ENCODE measurements at places on chromosomes 2 and 18.

- no peak for DNase-seq
Measured at GRCh38 chr2:186632417-186632816, 42.6 kb downstream of the ITGAV start.

DNA sequence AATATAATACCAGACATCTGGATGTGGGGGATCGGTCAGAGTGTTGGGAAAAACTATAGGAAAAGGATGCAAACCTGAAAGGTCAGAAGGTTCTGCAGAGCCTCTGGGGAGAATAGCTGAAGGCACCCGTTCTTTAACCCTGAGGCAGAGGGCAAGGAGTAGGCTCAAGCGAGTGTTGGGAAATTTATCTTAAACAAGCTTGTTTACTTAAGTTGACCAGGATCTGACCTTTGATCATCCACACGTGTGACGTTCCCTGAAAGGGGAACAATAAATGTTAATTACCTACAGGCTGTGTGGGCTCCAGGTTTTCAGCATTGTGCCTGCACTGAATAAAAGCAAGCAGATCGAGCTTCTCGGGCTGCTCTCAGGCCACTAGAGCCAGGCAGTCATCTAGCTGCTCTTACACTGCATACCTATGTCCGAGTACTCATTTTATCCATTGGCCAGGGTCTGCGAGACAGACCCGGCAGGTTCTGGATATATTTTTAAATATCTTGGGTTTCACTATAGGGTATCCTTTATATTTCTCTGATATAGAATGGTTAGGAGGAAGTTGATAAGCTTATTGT lies 400.6 kb upstream of the CHST9 start:
- no peak for DNase-seq

DNA sequence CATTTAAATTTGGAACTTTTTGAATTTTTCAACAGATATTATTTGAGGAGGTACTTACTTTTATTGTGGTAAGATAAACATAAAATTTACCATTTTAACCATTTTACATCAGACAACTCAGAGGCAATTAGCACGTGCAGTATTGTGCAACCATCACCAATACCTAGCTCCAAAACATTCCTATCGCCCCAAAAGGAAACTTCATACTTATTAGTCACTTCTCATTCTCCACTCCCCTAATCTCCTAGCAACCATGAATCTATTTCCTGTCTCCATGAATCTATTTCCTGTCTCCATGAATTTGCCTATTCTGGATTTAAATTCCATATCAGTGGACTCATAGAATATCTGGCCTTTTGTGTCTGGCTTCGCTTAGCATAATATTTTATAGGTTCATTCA lies 69.9 kb upstream of the FAM136A start:
- DNase-seq = no peak

- no peak for DNase-seq
Measured at GRCh38 chr2:18454692-18455235, 105.7 kb downstream of the RDH14 start.

DNA sequence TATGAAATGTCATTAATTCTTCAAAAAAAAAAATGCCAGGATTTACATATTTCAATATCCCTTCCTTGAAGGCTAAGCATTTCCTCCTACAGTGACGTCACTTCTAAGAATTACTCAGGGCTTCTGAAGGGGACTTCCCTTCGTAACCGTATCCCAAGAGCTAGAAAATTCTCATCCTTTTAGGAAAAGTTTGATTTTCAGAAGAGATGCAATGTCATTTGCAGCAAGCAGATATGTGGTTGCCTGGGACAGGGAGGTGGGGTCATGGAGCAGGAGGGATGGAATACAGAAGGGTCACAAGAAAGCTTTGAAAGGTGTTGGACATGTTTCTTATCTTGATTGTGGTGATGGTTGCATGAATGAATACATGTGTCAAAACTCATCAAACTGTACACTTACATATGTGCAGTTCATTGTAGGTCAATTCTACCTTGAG lies 97.0 kb upstream of the ATL2 start:
- no peak for DNase-seq

- DNase-seq = no peak
Measured at GRCh38 chr2:216619411-216620393, 13.5 kb upstream of the IGFBP2 start.

DNA sequence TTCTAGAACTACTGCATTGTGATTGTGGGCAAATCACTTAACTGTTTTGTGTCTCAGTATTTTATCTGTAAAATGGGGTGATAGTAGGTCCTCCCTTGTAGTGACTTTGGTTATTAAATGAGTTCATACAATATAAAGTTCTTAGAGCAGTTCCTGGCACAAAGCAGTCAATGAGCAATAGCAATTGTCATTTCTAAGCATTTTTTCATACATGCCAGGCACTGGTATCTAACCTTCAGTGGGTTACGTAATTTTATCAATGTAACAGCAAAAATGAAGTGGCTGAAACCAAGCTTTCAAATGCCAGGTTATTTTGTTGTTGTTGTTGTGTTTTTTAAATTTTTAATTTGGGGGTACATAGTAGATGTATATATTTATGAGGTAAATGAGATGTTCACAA lies 401.9 kb downstream of the MEIS1 start:
- no peak for DNase-seq

GRCh38 chr2:218444692-218445357 lies 25.9 kb downstream of the VIL1 start:
- DNase-seq = no peak

DNA sequence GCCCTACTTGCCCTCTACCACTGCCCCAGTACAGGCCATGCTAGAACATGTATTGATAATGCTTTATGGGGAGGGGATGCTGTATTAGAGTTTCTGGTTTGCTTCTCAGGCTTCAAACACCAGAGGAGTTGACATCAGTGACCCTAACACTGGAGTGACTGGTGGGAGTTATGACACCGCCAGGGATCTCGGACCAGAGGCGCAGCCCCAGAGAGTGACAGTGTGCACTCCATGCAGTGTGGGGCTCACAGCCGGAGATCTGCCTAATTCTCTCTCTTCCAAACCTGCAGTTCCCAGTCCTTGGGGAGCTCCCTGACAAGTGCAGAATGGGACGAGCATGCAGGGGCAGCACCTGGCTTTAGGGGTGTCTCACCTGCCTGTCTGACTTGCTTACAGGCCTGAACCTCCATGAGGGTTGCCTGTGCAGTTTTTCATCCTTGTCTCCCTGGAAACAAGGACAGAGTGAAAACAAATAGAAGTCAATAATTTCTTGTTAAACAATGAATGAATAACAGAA lies 244.9 kb upstream of the MYT1L start:
- DNase-seq = no peak

DNA sequence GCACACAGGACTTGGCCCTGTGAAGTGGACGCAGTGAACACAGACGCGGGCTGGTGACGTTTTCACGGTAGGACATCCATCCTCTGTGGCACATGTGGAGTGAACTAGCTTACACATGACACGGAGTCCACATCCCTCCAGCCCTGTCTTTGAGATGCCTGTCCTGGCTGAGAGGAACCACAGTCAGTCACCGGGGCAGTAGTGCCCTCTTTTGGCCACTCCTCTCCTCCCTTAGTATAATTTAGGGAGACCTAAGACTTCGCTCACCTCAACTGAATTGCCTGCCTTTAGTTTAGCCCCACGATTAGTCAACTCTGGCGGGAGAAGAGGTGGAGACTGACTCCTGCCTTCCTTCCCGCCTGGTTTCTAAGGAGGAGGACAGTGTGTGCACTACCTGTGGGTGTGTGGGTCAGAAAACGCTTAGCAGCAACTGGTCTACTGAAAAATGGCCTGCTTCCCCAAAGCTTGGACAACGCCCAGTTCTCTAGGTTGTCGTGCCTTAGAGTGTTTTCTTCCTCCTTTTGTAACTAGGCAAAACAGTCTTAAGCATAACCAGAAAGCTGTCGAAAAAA lies 70.6 kb downstream of the MBP start:
- DNase-seq = no peak

DNA sequence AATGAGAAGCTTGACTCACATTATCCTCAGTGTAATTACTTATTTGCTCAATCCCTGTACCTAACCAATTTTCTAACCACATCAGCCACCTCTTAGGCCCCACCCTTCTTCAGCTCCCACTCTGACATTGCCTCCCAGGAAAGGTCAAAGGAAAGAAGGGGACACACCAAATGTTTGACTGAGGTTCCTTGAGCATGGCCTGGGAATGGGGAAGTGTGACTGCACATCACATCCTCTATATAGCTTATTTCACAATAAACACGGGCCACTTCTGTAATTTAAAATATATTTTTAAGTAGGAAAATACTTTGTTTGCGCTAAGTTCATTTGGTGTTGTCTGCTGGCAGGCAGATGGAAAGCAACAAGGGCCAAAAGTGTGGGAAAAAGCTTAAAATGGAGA lies 3.0 kb upstream of the FIGLA start:
- DNase-seq = no peak

- DNase-seq = no peak
Measured at GRCh38 chr2:146981921-146982320, 862.9 kb upstream of the ACVR2A start.

- no peak for DNase-seq
Measured at GRCh38 chr2:20523073-20523798, 76.4 kb downstream of the RHOB start.

Data from GM12892 (cell line).